Hair follicle dermal papilla cell (primary cell): ENCODE measurements at places on chromosomes 3 and 15. TPM values are rescaled to one million over a fixed set of nuclear protein-coding genes. Genes with fewer than 3 reads are reported as not detected.

UNC13C gene
- not detected in 2 replicates for total RNA-seq

DUOXA2 gene
- not detected in 2 replicates for total RNA-seq

LTK gene
- 0.12 and 0.32 TPM in 2 replicates for total RNA-seq

SENP2 gene
- 23.1 and 24.0 TPM in 2 replicates for total RNA-seq

CLDN11 gene
- total RNA-seq = 290 and 368 TPM in 2 replicates

CDHR4 gene
- not detected in 2 replicates for total RNA-seq

NOX5 gene
- total RNA-seq = 0.49 and 0.65 TPM in 2 replicates

SCAANT1 gene
- not detected in 2 replicates for total RNA-seq

EPHB3 gene
- total RNA-seq = 13.6 and 21.4 TPM in 2 replicates

ARPP21 gene
- total RNA-seq = not detected in 2 replicates

KCNAB1 gene
- total RNA-seq = 0.16 TPM in 1 of 2 replicates, not detected in the other

SAMD7 gene
- total RNA-seq = not detected in 2 replicates

VWA5B2 gene
- total RNA-seq = not detected in 2 replicates

COL6A5 gene
- total RNA-seq = under 0.01 and 0.97 TPM in 2 replicates

CCR9 gene
- not detected in 2 replicates for total RNA-seq

TBC1D5 gene
- 129 and 159 TPM in 2 replicates for total RNA-seq

QRICH1 gene
- total RNA-seq = 96.7 and 144 TPM in 2 replicates

TADA3 gene
- 94.1 and 96.5 TPM in 2 replicates for total RNA-seq

MKRN2OS gene
- not detected in 2 replicates for total RNA-seq

C2CD4B gene
- total RNA-seq = not detected in 2 replicates

FAM174B gene
- total RNA-seq = 0.61 and 5.2 TPM in 2 replicates

SLC2A2 gene
- under 0.01 TPM in 1 of 2 replicates, not detected in the other for total RNA-seq

ACKR4 gene
- total RNA-seq = 86.3 and 170 TPM in 2 replicates

UBAP1L gene
- 1.9 and 2.2 TPM in 2 replicates for total RNA-seq

FGF12 gene
- total RNA-seq = 0.61 and 2.3 TPM in 2 replicates

SLC6A11 gene
- not detected in 2 replicates for total RNA-seq

GP9 gene
- total RNA-seq = not detected in 2 replicates

TM4SF4 gene
- 0.36 and 0.65 TPM in 2 replicates for total RNA-seq

PSTPIP1 gene
- not detected in 2 replicates for total RNA-seq

RAD51 gene
- 1.1 and 1.8 TPM in 2 replicates for total RNA-seq

OSTN gene
- not detected in 2 replicates for total RNA-seq
